ENCODE measurements at places on chromosomes 6 and 20. TPM values are rescaled to one million over a fixed set of nuclear protein-coding genes. Genes with fewer than 3 reads are reported as not detected.

Gene COL19A1
- total RNA-seq: 10.4 TPM

Gene HSD17B8
- total RNA-seq: 15.7 TPM

Gene CNKSR3
- 3.7 TPM for total RNA-seq

Gene UBE2C
- 10.4 TPM for total RNA-seq

Gene SRSF3
- total RNA-seq: 144 TPM

Gene OPRM1
- total RNA-seq: not detected

Gene GPR6
- total RNA-seq: not detected

Gene ATF6B
- 14.1 TPM for total RNA-seq

Gene C6orf58
- not detected for total RNA-seq

Gene C20orf96
- total RNA-seq: 1.0 TPM

Gene BACH2
- 3.7 TPM for total RNA-seq

Gene HLA-DPB1
- total RNA-seq: 9.9 TPM

Gene SALL4
- 0.52 TPM for total RNA-seq

Gene CCDC170
- total RNA-seq: 1.0 TPM

Gene EPHA7
- total RNA-seq: 8.4 TPM

Gene MYBL2
- 3.1 TPM for total RNA-seq

Gene PIGT
- 16.2 TPM for total RNA-seq

Gene GPX5
- total RNA-seq: not detected

Gene NMBR
- total RNA-seq: not detected

Gene PSMB9
- total RNA-seq: 7.8 TPM

Gene LRFN2
- not detected for total RNA-seq

Gene STXBP5
- 14.6 TPM for total RNA-seq

Gene CRISP3
- total RNA-seq: not detected

Gene SPAG4
- total RNA-seq: 1.0 TPM
